ENCODE measurements at places on chromosomes 1 and 21. TPM values are rescaled to one million over a fixed set of nuclear protein-coding genes. Genes with fewer than 3 reads are reported as not detected.

The PLD5 gene
- 1.3 TPM for total RNA-seq

The RBM11 gene
- not detected for total RNA-seq

The MRPS21 gene
- total RNA-seq: 85.5 TPM

The SPRR2B gene
- not detected for total RNA-seq

The TAL1 gene
- total RNA-seq: not detected

The GBP1 gene
- total RNA-seq: 0.09 TPM

The ATPAF1 gene
- total RNA-seq: 33.4 TPM
